ENCODE measurements at places on chromosomes 5 and 9.

DNA sequence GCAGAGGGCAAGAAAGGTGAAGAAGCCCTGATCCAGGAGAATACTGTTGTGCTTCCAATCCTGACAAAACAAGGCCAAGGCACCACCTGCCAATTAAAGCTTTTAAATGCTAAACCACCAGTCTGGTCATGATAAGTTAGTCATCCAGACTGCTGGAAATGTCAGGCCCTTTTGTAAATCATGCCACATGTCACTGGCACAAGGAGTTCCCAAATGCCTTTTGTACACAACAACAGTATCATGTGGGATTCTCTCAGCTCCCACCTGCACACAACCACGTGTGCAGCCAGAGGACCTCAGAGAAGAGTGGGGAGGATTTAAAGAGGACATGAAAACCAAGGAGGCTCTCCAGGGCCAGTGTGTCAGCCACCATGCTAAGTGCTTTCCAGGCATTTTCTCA is 99.3 kb downstream of the CDK5RAP2 start:
- no peak for DNase-seq

- DNase-seq: no peak
Observed at GRCh38 chr5:112397690-112398089, 21.4 kb downstream of the EPB41L4A start.

GRCh38 chr5:93929131-93929530 is 187.7 kb upstream of the POU5F2 start:
- no peak for DNase-seq

DNA sequence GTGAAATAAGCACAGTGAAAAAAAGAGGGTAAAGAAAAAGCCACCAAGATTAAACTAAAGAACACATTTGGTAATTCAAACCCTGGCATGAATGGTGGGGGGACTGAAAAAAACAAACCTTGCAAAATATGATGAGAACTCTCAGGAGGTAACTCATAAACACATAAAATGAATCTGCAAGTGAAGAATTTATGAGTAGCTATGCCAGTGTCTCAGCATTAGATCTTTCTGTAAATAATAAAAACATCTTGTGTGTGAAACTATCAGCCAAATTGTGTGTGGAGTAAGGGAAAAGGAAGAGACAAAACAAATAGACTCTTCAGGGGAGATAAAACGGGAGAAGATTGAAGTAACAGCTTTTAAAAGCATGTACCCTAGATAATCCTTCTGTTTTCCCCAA is 129.6 kb upstream of the SPEF2 start:
- DNase-seq: no peak

GRCh38 chr9:137365552-137366444 is 57.2 kb downstream of the EXD3 start:
- no peak for DNase-seq
